ENCODE measurements at places on chromosomes 3 and 15.

DNA sequence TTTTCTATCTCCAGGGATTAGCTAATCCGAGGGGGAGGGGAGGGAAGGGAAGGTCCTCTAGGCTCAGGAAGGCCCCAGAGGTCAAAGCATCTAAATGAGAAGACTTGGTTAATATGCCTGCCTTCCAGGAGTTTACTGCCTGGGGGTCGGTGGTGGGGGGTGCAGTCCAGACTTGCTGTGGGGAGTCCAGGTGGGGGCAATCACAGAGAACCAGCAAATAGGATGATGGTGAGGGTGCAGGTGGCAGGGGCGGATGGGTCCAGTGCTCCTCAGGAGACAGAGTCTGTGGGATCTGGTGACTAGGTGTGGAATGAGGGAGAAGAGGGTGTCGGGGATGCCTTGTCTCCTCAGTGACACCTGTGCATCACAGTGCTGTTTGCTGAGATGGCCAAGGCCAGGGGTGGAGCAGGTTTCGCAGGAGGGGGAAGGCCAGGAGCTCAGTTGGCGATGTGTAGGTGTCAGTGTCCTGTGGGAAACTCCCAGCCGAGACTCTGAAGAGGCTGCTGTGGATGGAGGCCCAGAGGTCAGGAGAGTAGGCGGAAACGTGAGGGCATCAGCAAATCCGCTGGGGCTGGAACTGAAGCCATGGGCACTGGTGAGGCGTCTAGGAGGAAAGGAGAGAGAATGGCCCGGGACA, 8.1 kb downstream of the CFAP100 start:
- no peak for DNase-seq

- DNase-seq: no peak
Observed at GRCh38 chr3:13414040-13414729, 5.9 kb downstream of the NUP210 start.

DNA sequence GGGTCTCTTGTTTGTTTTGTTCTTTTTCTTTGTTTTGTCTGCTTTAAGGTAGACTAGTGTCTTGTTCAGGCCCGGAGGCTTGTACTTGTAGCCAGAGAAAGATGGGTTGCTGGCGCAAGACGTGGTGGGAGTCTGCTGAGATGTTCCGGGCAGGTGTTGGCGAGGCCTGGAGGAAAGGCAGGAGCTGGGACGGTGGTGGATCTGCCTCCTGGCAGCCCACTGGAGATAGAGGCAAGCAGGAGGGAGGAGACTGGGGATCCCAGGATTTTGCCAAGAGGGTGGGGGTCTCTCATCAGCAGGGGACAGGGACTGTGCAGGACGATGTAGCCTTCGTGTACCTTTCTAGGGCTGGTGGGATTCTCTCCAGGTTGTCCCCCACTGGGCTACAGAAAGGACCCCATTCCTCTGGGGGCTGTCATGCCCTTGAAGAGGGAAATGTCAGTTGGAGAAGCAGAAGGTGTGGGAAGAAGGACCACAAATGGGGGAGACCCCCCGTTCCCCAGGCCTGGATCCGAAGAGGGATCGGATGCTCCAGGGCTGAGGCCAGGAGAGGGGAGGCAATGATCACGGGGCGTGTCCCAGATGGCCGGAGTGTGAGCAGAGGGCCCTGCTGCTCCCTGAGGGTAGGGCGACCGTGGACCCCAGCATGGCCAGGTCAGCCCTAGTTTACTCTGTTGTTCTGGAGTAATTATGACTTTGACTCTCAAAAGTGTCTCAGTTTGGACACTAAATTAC, 7.0 kb downstream of the CHAC1 start:
- DNase-seq: no peak

DNA sequence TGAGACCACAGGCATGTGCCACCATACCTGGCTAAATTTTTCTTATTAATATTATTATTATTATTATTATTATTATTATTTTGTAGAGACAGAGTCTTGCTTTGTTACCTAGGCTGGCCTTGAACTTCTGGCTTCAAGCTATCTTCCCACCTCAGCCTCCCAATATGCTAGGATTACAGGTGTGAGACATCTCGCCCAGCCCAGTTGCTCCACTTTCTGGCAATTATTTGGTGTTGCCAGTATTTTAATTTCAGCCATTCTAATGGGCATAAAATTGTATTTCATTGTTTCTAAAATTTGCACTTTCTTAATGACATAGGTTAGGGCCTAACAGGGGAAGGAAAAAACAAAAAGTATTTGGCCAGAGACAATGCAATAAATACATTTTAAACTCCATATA, 1217.6 kb upstream of the ALCAM start:
- no peak for DNase-seq

- DNase-seq: no peak
Observed at GRCh38 chr3:45962033-45962432, 18.8 kb downstream of the CXCR6 start.

GRCh38 chr3:32443478-32443877, 51.8 kb downstream of the CMTM7 start:
- DNase-seq: no peak

- no peak for DNase-seq
Observed at GRCh38 chr15:63198371-63199250, 9.2 kb downstream of the RAB8B start.

DNA sequence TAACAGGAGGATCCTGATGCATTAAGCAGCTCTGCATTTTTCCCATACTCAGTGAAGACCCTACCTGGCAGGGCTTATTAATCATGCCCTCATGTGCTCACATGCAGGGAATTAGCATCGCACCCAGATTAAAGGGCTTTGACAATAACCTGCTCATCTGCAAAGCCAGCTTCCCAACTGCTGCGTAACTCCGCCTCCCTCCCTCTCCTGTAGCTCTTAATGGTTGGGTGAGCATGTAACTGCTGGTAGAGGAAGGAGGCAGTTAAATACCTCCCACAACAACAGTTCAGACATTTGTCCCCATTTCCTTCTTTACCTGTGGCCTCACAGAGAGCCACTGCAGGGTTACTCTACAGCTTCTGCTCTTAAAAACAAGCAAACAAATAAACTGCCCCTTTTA, 203.6 kb upstream of the WNT5A start:
- no peak for DNase-seq

DNA sequence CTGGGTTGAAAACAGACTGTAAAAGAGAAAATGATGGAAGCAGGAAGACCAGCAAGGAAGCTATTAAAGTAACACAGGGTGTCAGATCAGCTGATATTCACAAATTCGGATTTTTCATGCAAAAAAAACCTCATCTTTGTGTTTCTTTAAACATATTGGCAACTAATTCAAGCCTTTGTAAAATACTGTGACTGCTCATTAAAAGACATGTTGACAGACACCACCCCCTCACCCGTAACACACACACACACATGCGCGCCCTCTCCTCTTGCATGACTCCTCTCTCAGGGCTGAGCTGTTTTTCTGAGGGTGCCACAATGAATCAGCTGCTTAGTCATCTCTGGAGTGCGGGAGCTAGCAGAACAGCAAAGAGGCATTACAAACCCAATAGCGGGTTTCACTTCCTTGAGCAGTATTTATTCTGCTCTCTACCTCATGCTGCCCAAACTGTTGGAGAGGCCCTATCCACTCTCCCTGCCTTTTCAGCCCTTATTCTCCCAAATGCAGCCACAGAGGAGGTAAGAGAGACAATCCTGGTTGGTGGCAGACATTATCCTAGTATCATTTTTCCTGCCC, 35.8 kb upstream of the CCDC80 start:
- peak; percentile 13 for DNase-seq
